NCI-H1105 (cell line): ENCODE measurements at places on chromosomes 16 and 17.
A peak's percentile ranks its signal among the peaks of the same experiment; 100 is the strongest.

- peak; percentile 88 for DNase-seq
Measured at GRCh38 chr17:7922845-7923628, 6.6 kb downstream of the KCNAB3 start.

DNA sequence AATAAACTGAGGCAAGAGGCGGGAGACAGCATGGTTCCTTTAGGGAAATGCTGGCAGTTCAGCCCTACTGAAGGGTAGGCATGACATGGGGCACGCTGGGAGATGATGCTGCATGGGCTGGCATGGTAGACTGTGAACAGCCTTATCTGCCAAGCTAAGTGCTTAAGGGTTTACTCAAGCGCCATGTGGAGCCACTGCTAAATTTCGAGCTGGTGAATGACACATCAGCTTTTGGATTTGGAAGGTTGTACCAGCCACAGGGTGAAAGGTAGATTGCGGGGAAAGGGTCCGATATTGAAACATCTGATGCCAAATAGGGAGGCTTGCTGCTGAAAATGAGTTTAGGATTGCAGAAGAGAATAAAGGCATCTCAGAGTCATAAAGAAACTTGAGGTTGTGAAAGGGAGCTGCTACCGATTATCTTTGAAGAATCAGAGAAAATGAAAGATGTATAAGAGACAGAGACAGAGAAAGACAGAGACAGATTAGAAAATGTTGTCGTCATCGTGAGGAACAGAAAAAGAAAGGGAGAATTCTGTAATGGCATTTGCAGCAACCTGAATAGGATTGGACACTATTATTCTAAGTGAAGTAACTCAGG lies 16.3 kb downstream of the PIK3R5 start:
- no peak for DNase-seq

- DNase-seq = no peak
Measured at GRCh38 chr17:49910858-49911204, 58.2 kb upstream of the DLX4 start.

DNA sequence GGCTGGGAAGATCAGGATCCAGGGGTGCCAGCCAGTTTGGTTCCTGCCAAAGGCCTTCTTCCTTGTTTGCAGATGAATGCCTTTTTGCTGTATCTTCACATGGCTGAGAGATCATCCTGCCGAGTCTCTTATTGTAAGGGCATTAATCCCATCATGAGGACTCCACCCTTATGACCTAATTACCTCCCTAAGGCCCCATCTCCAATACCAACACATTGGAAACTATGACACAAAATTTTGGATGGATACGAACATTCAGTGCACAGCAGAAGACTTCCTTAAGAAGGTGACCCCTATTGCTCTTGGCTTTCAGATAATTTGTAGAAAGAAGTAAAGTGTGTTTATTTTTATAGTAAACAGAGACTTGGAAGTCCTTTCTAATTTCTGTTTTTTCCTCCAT lies 1164.7 kb upstream of the CDH8 start:
- no peak for DNase-seq

- no peak for DNase-seq
Measured at GRCh38 chr16:28182183-28182582, 29.6 kb downstream of the XPO6 start.

GRCh38 chr17:74861662-74862107 lies 2.0 kb upstream of the GRIN2C start:
- DNase-seq = no peak

DNA sequence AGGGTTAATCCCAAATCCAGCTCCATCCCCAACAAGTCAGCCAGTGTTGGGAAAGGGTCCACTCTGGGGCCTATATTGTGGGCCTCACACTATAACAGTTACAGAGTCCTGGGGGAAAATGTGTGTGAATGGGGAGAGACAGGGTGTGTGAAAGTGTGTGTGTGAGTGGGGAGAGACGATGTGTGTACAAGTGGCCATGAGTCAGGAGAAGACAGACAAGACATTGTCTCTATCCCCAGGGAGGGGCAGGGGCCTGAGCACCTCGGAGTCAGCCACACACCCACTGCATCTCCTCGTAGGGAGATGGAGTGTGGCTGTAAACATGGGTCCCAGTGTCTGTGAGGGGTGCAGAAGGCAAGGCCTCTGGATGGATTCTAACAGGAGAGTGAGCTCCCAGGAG lies 2.9 kb downstream of the CRHR1 start:
- no peak for DNase-seq

- no peak for DNase-seq
Measured at GRCh38 chr17:14228903-14229302, 7.8 kb downstream of the CDRT15 start.

DNA sequence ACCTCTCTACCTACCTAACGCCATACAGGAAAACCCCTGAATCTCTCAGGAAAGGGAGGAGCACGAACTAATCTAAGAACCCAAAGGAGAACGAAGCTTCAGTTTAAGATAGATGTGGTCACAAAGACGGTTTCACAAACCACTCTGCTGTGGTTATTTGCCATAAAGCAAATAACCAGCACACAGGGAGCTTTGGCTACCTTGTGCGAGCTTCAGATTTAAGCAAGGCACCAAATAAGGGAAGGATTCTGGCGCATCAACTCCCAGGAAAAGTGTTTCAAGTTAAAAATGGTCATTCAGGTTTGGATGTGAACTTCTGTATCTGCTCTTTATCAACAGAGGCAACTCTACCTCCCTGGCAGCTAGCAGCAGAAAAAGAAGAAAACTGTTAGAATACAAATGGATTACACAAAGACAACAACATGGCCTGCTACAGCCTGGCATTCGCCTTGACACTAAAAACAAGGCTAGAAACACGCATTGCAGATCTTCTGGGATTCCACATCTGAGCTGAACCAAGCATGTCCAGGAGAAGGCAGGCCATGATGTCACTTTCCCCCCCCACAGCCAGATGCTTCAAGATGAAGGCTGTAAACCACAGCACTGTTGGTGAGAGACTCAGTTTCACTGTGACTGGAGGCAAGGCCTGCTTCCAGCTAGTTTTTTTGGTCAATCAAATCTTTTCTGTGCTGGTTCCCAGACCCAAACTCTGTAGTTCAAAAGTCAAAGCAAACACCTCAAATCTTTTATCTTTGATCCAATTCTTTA lies 43.6 kb downstream of the SMG6 start:
- DNase-seq = no peak

- no peak for DNase-seq
Measured at GRCh38 chr16:11402051-11402744, 56.9 kb downstream of the RMI2 start.

DNA sequence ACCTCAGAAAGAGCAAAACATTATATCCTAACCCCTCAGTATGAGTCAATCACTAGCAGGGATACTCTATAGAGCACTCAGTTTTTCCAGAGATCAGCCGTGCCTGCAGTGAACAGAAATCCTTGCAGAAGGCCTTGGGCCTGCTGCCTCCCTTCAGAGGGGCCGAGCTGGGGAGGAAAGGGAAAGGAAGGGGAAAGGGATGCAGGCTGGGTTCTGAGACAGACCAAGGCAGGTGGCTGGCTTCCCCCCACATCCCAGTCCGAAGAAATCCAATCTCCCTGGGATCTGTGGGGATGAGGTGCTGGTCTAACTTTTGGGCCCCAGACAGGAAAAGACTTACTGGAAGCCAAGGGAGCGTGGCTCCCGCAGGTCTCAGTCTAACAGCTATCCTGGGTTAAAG lies 25.3 kb downstream of the SRL start:
- DNase-seq = no peak

DNA sequence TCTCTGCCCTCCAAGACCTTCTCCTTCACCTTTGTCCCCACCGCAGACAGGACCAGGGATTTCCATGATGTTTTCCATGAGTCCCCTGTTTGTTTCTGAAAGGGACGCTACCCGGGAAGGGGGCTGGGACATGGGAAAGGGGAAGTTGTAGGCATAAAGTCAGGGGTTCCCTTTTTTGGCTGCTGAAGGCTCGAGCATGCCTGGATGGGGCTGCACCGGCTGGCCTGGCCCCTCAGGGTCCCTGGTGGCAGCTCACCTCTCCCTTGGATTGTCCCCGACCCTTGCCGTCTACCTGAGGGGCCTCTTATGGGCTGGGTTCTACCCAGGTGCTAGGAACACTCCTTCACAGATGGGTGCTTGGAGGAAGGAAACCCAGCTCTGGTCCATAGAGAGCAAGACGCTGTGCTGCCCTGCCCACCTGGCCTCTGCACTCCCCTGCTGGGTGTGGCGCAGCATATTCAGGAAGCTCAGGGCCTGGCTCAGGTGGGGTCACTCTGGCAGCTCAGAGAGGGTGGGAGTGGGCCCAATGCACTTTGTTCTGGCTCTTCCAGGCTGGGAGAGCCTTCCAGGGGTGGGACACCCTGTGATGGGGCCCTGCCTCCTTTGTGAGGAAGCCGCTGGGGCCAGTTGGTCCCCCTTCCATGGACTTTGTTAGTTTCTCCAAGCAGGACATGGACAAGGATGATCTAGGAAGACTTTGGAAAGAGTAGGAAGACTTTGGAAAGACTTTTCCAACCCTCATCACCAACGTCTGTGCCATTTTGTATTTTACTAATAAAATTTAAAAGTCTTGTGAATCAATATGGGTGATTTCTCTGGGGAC lies 12.2 kb downstream of the CX3CL1 start:
- DNase-seq = no peak

GRCh38 chr16:83887080-83887479 lies 11.8 kb upstream of the MLYCD start:
- DNase-seq = no peak

DNA sequence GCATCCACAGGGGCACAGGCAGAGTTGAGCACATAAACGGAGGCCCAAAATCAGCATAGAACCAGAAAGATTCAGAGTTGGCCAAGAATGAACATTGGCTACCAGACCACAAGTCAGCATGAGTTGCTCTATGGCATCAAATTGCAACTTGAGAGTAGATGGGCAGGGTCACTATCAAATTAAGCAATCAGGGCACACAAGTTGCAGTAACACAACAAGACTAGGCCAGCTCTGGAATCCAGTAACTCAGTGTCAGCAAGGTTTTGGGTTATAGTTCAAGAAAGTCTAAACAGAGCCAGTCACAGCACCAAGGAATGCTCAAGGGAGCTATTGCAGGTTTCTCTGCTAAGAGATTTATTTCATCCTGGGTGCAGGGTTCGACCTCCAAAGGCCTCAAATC lies 12.9 kb downstream of the G6PC1 start:
- DNase-seq = no peak

DNA sequence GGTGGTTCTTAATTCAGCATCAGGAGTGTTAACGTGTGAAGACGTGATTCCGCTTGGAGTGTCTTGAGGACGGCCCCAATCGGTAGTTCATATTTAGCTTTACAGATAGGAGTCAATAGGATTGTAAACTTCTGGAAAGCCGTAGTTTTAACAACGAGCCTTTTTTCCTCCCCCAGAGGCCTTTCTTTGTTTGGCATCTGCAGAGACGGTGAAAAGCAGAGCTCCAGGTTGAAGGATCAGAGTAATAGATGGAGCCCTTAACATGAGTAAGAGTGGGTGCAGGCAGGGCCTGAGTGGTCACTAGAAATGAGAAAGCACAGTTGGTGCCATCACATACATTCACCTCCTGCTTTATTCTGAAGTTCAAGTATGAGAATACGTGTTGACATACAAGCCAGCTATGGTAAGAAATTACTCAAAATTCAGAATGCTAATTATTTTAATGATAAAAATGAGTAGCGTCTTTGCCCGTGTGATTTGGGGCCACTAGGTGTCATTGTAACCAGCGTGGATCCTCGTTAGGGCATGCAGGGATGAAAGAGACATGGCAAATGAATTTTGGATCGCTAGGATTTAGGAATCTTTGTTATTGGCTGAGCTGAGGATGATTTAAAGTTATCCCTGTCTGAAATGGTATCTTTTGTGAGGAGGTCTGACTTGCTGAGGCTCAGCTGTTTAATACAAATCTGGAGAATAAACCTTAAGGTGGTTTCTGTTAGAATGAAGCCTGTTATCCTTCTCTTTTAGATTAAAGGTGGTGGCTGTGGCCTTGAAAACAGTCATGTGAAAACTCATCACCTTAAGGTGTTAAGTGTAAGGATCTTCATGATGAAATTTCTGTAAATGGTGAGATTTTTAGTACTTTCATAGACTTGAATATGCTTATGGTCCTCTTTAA lies 18.6 kb downstream of the PRCD start:
- DNase-seq = no peak

- DNase-seq = no peak
Measured at GRCh38 chr16:11669380-11670146, 1.3 kb downstream of the SNN start.

DNA sequence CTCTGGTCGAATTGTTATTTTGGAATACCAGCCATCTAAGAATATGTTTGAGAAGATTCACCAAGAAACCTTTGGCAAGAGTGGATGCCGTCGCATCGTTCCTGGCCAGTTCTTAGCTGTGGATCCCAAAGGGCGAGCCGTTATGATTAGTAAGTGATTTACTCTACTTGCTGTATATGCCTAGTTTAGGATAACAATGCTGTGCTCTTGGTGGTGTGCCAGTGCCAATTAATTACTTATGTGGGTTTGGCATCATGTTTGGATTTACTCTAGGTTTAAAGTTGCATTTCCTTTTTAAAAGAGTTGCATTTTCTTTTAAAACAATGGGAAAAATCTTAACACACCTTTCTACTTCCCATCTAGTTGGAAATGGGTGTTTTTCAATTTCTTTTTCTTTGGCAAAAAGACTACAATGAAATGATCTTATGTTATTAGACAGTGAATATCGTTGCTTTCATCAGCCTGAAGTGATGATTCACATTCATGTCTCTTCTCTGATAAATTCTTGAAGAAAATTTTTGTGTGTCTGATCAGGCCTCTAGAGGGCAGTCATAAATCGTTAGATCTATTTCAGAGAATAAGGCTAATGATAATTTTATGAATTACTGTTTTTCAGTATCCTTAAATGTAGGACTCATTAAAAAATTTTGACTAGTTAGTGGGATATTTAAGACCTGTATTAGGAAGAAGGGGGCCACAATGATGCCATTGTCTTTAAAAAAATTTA lies 5.6 kb downstream of the SF3B3 start:
- no peak for DNase-seq

DNA sequence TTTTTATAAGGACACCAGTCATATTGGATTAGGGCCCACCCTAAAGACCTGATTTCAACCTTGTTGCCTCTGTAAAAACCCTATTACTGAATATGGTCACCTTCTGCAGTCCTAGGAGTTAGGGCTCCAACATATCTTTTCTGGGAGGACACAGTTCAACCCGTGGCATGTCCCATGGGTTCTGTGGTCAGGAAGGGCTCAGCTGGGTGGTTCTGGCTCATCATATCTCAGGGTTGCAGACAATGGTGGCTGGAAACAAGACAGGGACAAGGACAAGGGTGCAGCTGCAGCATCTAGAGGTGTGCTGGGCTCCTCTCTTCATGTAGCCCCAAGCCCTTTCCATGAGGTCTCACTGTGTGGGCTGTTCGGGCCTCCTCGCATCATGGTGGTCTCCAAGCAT lies 63.1 kb upstream of the FOXF1 start:
- DNase-seq = no peak

DNA sequence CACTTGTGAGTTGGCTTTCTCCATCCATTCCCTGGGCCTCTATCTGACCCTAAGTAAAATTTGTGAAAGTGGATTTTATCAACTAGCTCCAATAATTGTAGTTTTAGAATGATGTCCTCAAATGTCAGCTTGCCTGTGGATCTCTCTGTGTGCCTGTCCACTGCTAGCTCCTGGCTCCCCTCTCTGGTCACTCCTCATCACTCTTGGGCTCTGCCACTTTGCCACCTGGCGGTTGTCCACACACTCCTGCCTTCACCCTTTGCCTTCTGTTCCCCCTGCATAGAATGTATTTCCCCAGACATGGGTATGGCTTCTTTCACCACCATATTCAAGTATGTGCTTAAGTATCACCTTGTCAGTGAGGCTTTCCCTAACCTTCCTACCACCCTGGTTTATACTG lies 19.8 kb downstream of the ANKFN1 start:
- DNase-seq = no peak
